ENCODE measurements at places on chromosomes 7 and 10.

- DNase-seq = no peak
Observed at GRCh38 chr10:28906934-28907333, 229.6 kb downstream of the BAMBI start.

DNA sequence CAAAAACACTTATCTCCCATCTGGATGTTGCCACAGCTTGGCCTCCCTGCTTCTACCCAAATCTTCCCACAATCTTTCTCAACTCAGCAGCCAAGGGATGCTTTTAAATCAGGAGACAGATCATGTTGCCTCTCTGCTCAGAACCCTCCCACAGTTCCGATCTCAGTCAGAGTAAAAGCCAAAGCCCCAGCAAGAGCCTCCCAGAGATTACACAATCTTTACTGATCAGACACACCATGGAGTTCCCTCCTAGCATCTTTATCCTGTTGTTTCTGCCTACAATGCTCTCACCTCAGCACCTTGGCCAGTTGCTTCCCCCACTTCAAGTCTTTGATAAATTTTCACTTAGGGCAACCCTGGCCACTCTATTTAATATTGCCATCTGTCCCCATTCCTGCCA is 41.9 kb upstream of the ZNF33B start:
- no peak for DNase-seq

DNA sequence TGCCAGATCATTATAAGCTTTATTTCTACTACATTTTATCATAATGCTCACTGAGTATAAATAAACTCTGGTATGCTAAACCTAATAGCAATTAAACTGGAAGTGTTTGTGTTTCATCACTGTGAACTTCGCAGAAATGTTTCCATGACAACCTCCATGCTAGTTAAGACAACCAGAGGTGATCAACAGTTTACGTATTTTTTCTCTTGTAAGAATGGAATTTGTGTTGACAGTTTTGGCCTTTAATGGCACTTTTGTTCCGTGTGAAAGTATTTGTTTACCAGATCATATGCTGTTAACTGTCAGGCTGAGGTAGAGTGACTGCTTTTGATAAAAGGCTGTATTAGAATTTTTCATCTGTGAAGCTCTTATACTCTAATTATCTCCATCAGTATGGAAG is 212.1 kb upstream of the PPP1R3A start:
- DNase-seq = no peak

DNA sequence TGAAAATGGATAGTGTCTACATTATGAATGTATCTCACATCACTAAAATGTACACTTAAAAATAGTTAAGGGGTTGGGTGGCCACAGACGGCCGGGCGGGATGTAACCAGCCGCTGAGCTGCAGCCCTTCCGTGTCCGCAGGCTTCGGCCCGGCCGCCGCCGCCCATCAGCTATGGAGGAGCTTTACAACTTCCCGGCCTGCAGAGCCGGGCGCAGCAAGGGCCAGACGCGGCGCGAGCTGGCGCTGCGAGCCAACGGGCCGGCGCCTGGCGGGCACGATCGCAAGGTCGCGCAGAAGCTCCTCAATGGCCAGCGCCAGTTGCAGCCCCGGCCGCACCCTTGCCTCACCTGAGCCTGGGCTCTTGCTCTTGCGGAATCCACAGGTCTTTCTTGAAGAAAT is 69.1 kb downstream of the KMT2C start:
- no peak for DNase-seq

DNA sequence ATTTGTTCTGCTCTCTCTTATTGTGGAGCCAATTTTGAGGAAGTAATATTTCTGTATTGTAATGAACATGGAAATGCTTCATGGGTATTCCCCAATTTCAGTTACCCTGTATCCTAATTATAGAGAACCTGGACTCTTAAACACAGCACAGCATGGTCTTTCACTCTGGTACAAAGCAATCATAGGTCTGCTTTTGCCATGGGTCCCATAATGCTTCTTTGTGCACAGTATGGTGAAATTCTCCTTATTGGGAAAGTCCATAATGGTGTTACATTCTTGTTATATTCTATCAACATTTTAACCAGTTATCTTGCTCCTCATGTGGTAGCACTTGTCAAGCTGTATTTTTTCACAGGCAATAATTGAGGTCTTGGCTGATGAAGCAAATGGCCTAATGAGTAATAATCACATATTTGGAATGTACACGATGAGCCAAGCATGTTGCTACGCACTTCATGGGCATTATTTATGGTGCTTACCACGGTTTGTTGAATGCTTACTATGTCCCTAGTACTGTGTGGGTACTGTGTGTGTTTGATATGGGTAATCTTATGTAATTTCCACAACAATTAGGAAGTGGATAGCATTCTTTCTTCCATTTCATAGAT is 42.9 kb downstream of the PRKG1 start:
- no peak for DNase-seq
